MCF 10A (cell line): ENCODE measurements at places on chromosomes 5 and 9. TPM values are rescaled to one million over a fixed set of nuclear protein-coding genes. Genes with fewer than 3 reads are reported as not detected.

The IFNB1 gene
- not detected in 2 replicates for total RNA-seq

The RMI1 gene
- 6.9 and 11.0 TPM in 2 replicates for total RNA-seq

The ICE1 gene
- 25.7 and 28.4 TPM in 2 replicates for total RNA-seq

The ANKRD31 gene
- 0.28 and 0.56 TPM in 2 replicates for total RNA-seq

The AGXT2 gene
- not detected in 2 replicates for total RNA-seq

The FSD1L gene
- total RNA-seq: 6.8 and 7.2 TPM in 2 replicates

The CNTRL gene
- 11.6 and 18.9 TPM in 2 replicates for total RNA-seq

The GABRB2 gene
- not detected in 2 replicates for total RNA-seq

The NFIL3 gene
- total RNA-seq: 70.4 and 76.8 TPM in 2 replicates

- peaks cover 14% of the 10 kb centered on the region for H3K36me3 ChIP-seq
- DNase-seq: peak; percentile 95
- peaks cover 26% of the 10 kb centered on the region for H3K4me1 ChIP-seq
- H3K27ac ChIP-seq: peak overlapping the region; percentile 65
These were observed 12.2 kb downstream of the CXXC5 start for GRCh38 chr5:139660105-139660922.

- no peaks in the 10 kb centered on the region for H3K36me3 ChIP-seq
- H3K27me3 ChIP-seq: no peaks in the 10 kb centered on the region
- peak overlapping the region; percentile 2 for H3K4me3 ChIP-seq
- H3K4me1 ChIP-seq: peaks cover 32% of the 10 kb centered on the region
- peak overlapping the region; percentile 21 for H3K27ac ChIP-seq
These were observed 56.8 kb downstream of the NIPAL4 start for GRCh38 chr5:157516626-157517325.

GRCh38 chr5:9507974-9508373, 37.9 kb downstream of the SEMA5A start:
- no peaks in the 10 kb centered on the region for H3K4me1 ChIP-seq
- H3K4me3 ChIP-seq: no peak overlapping the region
- DNase-seq: no peak
- no peaks in the 10 kb centered on the region for H3K27me3 ChIP-seq

DNA sequence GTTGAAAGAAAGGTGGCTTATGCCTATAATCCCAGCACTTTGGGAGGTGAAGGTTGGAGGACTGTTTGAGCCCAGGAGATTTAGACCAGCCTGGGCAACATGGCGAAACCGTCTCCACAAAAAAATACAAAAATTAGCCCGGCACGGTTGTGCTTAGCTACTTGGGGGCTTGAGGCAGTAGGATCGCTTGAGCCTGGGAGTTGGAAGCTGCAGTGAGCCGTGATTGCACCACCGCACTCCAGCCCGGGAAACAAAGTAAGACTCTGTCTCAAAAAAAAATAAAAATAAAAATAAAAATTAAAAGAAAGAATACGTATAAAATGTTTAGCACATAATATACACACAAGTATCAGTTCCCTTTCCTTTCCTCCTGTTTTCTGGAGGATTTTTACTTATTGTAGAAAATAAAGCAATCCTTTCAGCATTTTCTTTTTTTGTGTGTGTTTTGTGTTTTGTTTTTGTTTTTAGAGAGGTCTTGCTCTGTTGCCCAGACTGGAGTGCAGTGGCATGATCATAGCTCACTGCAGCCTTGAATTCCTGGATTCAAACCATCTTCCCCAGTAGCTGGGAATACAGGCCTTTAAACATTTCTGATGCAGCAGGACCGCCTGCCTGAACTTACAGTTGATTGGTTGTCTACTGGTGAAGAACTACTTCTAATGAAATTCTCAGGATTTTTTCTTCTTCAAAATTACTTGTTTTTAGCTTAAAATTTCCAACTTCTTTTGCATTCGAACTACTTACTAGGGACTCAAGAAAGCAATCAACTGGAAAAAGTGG, 4.1 kb upstream of the GPR107 start:
- H3K36me3 ChIP-seq: no peaks in the 10 kb centered on the region
- H3K4me1 ChIP-seq: no peaks in the 10 kb centered on the region
- no peak for DNase-seq
- no peak overlapping the region for H3K27ac ChIP-seq

DNA sequence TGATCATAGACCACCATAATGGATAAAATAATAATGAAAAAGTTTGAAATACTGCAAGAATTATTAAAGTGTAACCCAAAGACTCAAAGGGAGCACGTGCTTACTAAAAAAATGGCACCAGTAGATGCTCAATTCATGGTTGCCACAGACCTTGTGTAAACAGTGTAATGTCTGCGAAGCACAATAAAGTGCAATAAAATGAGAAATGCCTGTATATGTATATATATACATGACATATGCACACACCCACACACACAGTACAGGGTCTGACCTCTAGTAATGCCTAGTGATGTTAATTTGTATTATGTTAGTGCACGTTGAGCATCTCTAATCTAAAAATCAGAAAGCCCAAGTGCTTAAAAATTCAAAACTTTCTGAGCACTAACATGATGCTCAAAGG, 52.3 kb downstream of the FBXO38 start:
- no peaks in the 10 kb centered on the region for H3K4me1 ChIP-seq

GRCh38 chr9:124399968-124400940, 15.0 kb downstream of the PSMB7 start:
- H3K27me3 ChIP-seq: no peaks in the 10 kb centered on the region
- no peak overlapping the region for H3K4me3 ChIP-seq
- no peak for DNase-seq
- H3K27ac ChIP-seq: peak overlapping the region; percentile 48
- H3K4me1 ChIP-seq: peaks cover 20% of the 10 kb centered on the region

- peaks cover 21% of the 10 kb centered on the region for H3K27me3 ChIP-seq
- H3K36me3 ChIP-seq: no peaks in the 10 kb centered on the region
- H3K4me1 ChIP-seq: peaks cover 6% of the 10 kb centered on the region
- no peak overlapping the region for H3K27ac ChIP-seq
- no peak for DNase-seq
- no peak overlapping the region for H3K4me3 ChIP-seq
These were observed 217.9 kb downstream of the BNC2 start for GRCh38 chr9:16652582-16652981.

DNA sequence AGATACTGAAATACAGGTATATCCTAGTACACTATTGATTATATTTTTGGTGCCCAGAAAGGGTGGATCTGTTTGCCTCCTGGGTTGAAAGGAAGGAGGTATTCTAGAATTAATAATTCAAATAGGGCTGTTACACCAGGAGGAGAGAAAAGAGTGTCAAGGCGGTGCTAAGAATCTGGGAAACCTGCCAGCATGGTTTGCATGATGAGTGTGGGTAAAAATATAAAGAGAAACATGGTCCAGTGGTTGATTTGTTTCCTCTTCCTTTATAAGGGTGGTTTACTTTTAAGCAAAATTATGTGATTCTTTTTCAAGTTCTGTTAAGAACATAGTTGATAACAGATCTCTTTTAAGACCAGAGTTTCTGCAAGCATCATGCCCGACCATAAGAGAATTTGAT, 69.4 kb upstream of the NFIB start:
- peak; percentile 57 for DNase-seq
- no peak overlapping the region for H3K27ac ChIP-seq
- H3K36me3 ChIP-seq: no peaks in the 10 kb centered on the region
- no peaks in the 10 kb centered on the region for H3K27me3 ChIP-seq
- no peaks in the 10 kb centered on the region for H3K4me1 ChIP-seq

DNA sequence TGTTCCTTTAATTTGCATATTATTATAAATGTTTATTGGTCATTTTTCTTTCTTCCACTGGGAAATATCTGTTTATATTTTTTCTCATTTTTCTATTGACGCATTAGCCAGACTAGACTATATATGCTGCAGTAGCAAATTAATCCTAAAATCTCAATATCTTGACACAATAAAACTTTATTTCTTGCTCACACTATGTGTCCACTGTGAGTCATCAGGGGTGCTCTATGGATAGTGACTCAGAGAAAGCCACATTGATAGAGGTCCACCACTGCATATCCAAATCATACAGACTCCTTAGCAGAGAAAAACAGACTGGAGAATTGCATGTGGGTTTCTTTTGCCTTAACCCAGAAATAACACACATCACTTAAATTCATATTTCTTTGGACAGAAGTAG, 20.8 kb downstream of the OR1L3 start:
- no peaks in the 10 kb centered on the region for H3K4me1 ChIP-seq
- DNase-seq: peak; percentile 25
- H3K27me3 ChIP-seq: peaks cover 8% of the 10 kb centered on the region
- no peak overlapping the region for H3K4me3 ChIP-seq
- H3K36me3 ChIP-seq: no peaks in the 10 kb centered on the region

GRCh38 chr5:72515211-72515610, 8.0 kb upstream of the ZNF366 start:
- no peaks in the 10 kb centered on the region for H3K36me3 ChIP-seq
- no peak overlapping the region for H3K4me3 ChIP-seq
- H3K27ac ChIP-seq: no peak overlapping the region
- H3K27me3 ChIP-seq: no peaks in the 10 kb centered on the region
- H3K4me1 ChIP-seq: peaks cover 19% of the 10 kb centered on the region
- DNase-seq: peak; percentile 17

GRCh38 chr5:591746-592145, 20.4 kb upstream of the CEP72 start:
- H3K27ac ChIP-seq: no peak overlapping the region
- H3K27me3 ChIP-seq: peaks cover 93% of the 10 kb centered on the region
- H3K4me3 ChIP-seq: no peak overlapping the region
- DNase-seq: no peak
- H3K36me3 ChIP-seq: no peaks in the 10 kb centered on the region

DNA sequence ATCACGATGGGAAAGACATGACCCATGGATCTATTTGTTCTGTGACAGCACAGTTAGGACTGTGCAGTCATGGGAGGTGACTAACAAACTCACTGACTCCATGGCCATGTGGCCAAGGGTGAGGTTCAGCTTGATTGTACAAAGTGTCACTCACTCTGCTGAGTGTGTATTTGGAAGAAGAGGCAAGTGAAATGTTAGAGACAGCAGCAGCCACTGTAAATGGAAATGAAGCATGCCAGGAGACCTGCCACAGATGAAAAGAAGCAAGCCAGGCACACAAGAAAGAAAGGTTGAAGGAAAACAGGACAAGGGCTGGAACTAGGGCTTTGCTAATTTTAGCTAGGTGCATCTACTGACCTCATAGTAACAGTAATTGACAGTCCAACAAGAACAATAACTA, 42.7 kb upstream of the PALM2AKAP2 start:
- no peak overlapping the region for H3K4me3 ChIP-seq
- no peak overlapping the region for H3K27ac ChIP-seq
- no peaks in the 10 kb centered on the region for H3K36me3 ChIP-seq
- peaks cover 7% of the 10 kb centered on the region for H3K27me3 ChIP-seq

DNA sequence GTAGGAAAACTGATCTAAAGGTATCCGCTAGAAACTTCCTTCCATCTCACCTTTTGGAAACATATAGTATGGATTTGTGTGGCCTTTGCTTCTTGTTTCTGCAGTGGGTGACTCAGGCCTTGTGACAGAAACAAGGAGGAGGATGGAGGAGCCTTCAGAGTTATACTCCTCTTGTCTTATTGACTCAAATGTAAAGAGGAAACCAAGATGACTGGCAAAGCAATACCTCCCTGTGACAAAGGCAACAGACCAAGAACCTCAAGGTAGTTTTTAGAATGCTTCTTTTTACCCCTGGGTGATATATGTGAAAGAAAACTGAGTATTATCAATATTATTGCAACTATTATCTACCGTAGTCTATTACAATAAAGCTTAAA, 123.3 kb upstream of the SLIT3 start:
- peaks cover 21% of the 10 kb centered on the region for H3K4me1 ChIP-seq
- H3K27me3 ChIP-seq: no peaks in the 10 kb centered on the region

DNA sequence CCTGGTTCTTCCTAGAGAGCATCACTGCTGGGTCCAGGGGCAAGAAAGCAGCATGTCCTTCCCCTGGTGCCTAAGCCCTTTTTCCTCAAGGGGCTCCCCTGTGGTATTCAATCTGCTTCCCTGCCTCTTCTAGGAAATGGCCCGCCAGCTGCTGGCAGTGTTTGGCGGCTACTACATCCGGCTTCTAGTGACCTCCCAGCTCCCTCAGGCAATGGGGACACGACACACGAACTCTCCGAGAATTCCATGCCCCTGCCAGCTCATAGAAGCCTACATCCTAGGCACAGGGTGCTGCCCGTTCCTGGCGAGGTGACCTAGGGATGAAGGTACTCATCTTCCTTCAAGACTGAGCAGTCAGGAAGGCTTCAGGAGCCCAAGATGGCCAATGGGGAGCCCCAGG, 14.6 kb downstream of the TEX53 start:
- no peak overlapping the region for H3K27ac ChIP-seq
- no peaks in the 10 kb centered on the region for H3K4me1 ChIP-seq
- no peaks in the 10 kb centered on the region for H3K27me3 ChIP-seq
- DNase-seq: no peak
- no peak overlapping the region for H3K4me3 ChIP-seq
- H3K36me3 ChIP-seq: peaks cover 36% of the 10 kb centered on the region

DNA sequence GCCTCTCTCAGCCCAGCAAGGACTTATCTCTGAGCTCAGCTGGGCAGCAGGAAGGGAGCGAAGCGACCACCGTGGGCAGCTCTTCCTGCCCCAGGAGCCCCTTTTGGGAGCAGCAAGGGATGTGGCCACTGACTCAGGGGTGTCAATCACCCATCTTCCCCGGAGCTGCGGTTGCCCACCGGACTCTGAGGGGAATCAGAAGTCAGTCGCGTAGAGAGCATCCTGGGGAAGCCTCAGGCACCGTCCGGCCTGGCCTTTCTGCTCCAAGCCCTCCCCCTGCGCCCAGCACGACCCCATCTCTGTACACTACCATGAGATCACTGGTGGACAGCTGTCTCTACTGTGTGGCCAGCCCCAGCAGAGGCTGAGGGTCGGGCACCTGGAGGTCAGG, 24.6 kb downstream of the GFI1B start:
- H3K4me1 ChIP-seq: peaks cover 9% of the 10 kb centered on the region
- H3K36me3 ChIP-seq: no peaks in the 10 kb centered on the region
- no peak overlapping the region for H3K27ac ChIP-seq
- no peak overlapping the region for H3K4me3 ChIP-seq

DNA sequence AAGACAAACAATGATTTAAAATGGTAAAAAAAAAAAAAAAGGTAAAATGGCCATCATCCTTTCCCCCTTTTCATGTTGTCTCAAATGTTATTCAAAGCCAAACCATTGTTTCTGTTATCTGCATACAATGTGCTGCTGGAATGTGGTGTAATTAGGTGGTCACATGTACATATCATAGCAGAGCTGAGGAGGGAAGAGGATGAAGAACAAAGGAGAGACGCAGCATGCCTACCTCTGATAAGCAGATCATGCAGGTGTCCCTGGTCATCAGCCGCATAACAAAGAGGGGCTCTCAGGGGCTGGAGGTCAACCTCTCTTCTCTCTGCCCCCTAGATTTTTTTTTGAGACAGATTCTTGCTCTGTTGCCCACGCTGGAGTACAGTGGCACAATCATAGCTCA, 141.0 kb downstream of the CARTPT start:
- H3K27ac ChIP-seq: no peak overlapping the region
- peaks cover 33% of the 10 kb centered on the region for H3K27me3 ChIP-seq
- no peak for DNase-seq

GRCh38 chr5:16304846-16305245, 125.3 kb upstream of the MARCHF11 start:
- H3K4me3 ChIP-seq: no peak overlapping the region
- peaks cover 17% of the 10 kb centered on the region for H3K27me3 ChIP-seq
- no peaks in the 10 kb centered on the region for H3K36me3 ChIP-seq
- DNase-seq: peak; percentile 40

- DNase-seq: peak; percentile 33
- H3K36me3 ChIP-seq: peaks cover 26% of the 10 kb centered on the region
- peaks cover 34% of the 10 kb centered on the region for H3K4me1 ChIP-seq
- H3K27me3 ChIP-seq: no peaks in the 10 kb centered on the region
These were observed 3.7 kb downstream of the SLC31A2 start for GRCh38 chr9:113154471-113154870.
